ENCODE measurements at places on chromosomes 4 and X. TPM values are rescaled to one million over a fixed set of nuclear protein-coding genes. Genes with fewer than 3 reads are reported as not detected.

SMIM9 gene
- not detected for total RNA-seq

DNA sequence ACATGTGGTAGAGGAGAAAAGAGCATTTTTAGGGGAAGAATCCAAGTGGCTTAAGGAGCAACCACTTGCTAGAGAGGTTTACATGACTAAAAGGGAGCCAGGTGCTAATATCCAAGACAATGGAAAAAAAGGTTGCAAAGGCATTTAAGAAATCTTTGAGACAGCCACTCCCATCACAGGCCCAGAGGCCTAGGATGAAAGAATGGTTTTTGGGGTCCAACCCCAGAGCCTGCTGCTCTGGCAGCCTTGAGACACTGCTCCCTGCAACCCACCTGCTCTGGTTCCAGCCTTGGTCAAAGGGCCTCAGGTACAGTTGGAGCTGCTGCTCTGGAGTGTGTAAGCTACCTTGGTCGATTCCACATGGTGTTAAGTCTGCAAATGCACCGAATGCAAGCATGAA, 84.1 kb upstream of the FREM3 start:
- no peak for DNase-seq

DNA sequence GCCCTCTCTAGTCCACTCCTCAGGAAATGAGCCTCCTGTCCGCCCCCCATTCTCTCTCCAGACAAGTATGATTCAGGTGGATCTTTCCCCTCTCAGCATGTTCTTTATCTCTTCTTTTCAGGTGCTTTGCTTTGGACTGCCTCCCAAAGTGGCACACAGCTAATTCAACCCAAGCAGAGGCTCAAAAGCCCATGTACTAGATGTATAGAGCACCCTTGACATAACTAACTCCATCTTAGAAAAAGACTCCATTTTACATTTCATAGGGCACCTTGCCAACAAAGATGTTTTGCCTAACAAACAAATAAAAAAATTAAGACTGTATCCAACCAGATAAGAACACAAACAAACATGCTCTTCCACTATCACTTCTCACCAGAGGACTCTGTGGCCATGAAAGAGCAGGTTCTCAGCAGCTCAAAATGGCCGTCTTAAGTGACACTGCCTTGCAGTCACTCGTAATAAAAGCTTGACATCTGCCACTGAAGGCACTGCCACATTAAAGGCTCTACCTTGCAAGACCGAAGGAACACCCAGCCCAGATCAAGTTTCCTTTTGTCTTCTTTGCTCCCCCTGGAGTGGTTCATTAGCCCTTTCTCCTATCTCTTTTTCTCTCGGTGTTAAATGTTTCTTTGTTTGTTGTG, 84.9 kb upstream of the TAB3 start:
- DNase-seq = no peak

- DNase-seq = no peak
These were observed 566.7 kb upstream of the TENM3 start for GRCh38 chr4:181676546-181676945.

DNA sequence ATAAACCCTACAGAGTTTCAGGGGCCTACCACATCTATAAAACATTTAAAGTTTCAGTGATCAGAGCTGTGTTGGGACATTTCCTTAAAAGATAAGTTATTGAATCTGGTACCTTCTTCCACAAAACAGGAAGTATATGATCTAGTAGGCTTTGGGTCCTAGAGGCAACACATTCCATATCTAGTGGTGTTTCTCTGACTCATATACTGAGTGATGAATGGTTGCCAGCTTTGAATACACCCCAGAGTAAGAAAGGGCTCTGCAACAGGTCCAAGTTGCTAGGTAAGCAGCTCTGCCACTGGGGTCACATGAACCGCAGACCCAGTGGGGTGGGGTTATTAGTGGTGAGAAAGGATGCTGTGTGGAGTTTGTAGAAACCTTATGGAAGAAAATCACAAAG, 32.4 kb upstream of the BLTP1 start:
- DNase-seq = no peak

All from activated B cell treated with CpG ODN at 0.5 μM for 24 hours (primary cell).